ENCODE measurements at places on chromosomes 3 and 15.

GRCh38 chr15:92934716-92935115, 34.6 kb downstream of the CHD2 start:
- DNase-seq: no peak

GRCh38 chr3:83740504-83740903, 1218.3 kb upstream of the CADM2 start:
- DNase-seq: no peak

DNA sequence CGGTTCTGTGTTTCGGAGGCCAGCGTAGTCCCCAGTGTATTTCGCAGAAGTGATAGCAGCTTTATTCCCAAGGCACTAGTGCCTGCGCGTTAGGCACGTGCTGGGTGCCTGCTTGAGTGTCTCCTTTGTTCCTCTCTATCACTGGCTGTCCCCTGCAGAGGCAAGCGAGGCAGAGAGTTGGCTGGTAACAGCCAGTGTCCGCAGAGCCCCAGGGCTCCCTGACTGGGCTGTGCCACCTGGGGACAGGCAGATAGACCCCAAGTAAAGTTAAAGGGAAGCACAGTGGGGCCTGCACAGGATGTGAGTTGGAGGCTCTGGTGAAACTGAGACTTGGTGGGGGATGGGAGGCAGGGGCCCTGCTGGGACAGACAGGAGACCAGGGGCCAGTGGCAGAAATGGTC, 50.7 kb downstream of the APBA2 start:
- DNase-seq: no peak

DNA sequence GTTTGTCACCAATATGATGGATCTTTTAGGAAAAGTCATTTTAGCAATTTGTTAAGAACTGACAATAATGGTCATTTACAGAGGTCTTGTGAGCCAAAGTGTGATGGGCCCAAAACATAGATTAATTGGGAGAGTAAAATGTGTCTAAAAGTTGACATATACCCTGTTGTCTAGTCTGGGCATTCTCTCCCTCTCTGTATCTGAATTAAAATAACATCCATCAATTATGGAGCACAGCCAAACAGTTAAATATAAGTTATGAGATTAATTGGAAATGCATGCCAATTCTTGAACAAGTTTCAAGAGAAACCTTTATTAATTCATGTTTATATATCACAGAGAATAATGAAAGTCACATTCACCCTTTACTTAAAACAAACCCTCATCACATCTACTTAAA, 13.6 kb upstream of the NANOGP8 start:
- no peak for DNase-seq

- DNase-seq: no peak
These were observed 377.0 kb downstream of the PLCL2 start for GRCh38 chr3:17261627-17262369.

- no peak for DNase-seq
These were observed 484.6 kb downstream of the ROBO2 start for GRCh38 chr3:77524463-77524862.

DNA sequence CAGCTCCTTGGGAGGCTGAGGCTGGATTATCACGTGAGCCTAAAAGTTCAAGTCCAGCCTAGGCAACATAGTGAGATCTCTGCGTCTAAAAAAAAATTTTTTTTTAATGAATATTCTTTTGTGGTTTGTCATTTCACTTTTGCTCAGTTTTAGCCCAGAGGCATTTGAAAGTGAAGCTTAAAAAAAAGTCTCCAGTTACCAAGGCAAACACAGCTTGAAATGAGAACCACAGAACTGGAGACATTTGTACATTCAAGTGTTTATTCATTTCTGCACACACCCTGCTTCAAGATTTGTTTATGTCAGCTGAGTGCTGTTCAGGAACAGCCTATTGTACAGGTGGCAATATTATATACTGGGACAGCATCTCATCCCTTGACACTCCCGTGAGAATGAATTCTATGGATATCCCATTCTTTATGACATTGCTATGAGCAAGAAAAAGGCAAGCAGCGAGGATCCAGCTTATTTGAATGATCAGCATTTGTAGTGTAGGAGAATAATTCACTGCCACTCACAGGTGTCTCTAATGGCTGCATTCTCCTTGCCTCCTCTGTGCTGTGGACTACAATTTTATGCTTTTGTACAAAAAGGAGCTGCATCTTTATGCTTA, 444.8 kb upstream of the GRM7 start:
- DNase-seq: no peak

DNA sequence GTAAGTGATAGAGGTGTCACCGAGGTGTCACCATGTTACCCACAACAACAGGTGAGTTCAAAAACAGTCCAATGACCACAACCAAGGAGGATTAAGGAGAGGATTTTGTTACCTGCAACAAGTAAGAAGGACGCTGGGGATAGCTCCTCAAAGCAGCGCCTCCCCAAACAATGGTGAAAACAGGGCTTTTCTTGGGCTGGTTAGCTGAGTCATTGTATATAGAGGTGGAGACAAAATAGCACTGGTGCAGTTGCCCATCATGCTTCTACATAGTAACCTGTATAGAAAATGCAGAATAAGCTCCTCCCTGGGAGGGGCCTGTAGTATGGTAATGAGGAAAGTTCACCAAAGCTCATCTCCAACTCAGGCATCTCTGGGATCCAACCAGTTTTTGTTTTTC, 116.9 kb upstream of the EIF1B start:
- no peak for DNase-seq

DNA sequence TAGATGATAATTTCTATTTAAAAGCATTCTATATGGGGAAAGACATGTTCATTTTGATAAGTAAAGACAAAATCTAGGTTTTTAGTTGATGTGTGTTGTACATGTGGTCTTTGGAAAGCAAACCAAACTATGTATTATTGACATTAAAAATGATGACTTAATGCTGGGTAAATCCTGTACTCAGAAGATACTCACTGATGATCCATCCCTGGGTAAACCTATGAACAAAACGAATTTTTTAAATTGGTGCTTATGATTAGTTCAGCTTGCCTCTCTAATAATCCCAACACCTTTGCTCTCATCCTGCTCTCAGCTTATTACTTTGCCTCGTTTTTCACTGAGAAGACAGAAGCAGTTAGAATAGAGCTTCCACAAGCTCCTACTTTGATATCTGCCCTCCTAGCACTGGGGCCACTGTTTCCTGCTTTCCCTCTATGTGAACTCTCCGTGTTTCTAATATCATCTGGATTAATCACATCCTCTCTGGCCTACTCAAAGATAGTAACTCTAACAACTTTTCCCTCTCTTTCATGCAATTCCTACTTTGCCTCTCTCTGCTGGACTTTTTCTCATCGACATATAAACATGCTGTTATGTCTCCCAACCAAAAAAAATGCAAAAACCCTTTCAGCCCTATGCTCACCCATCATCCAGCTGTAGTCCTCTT, 29.3 kb downstream of the RARRES1 start:
- no peak for DNase-seq

GRCh38 chr3:183515968-183516851, 39.3 kb downstream of the KLHL6 start:
- peak; percentile 30 for DNase-seq

- DNase-seq: no peak
These were observed 45.6 kb downstream of the CDAN1 start for GRCh38 chr15:42691308-42691707.

DNA sequence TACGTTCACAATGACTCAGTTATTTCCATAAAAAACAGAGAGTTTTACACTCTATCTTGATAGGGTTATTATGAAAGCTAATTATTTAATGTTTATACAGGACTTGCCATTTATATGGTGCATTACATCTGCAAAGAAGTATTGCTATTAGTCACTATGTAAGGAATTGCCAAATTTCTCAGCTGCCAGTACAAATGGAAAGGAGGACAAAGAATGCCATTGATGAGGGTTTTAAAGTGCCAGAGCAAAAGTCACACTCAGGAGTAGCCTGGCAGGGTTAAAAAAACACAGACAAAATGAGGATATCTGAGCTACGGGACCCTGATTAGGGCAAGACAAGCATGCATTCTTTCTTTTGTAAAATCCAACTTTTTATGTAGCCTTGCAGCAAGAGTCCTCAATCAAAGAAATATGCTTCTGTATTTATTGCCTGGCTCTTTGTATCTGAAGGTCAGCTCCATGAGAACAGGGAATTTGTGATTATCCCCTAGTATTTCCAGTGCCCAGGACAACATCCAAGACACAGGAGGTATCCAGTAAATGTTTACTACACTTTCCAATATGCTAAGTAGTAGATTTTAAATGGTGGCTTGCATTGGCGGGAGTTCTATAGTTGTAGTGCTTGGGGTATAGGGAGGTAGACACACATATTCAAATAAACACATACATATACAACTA, 1013.6 kb downstream of the ROBO1 start:
- DNase-seq: no peak

DNA sequence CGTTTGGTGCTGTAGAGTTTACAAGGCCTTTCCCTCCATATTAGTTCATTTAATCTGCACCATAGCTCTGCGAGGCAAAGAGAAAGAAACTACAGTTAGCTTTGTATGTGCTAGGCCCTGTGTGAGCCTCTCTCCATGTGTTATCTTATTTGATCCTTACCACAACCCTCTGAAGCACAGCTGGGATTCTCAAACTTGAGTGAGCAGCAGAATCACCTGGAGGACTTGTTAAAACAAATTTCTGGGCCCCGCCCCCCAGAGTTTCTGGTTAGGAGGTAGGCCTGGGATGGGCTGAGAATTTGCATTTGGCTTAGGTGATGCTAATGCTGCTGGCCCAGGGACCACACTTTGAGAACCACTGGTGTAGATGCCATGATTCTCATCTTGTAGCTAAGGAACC, 12.3 kb downstream of the CA12 start:
- DNase-seq: no peak

GRCh38 chr3:177658354-177658753, 461.1 kb upstream of the TBL1XR1 start:
- no peak for DNase-seq

DNA sequence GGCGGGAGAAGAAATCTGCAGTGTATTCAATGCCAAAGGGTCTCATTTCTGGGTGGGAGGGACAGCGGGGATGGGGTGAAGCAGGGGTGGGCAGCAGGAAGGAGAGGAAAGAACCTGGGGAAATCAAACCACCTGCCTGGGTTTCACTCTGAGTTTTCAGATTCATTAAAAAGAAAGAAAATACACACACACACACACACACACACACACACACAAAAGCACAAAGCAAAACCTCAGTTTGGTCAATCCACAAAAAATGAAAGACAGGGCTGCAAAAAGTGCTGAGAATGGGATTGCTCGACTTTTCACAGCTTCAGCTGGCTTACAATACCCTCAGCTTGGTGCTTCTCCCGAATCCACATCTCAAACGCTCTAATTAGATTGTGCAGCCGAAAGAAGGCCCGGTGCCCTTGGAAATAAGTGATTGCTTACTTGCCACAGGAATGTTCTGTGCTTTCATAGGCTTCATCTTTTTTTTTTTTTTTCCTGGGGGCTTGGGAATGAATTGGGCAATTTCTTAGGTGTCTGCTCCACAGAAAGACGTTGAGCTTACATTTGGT, 370.5 kb downstream of the RORA start:
- no peak for DNase-seq

All from activated CD4-positive, CD25-positive, alpha-beta regulatory T cell treated with anti-CD3 and anti-CD28 coated beads, Interleukin-2, amount 50 U/mL, for 16 hours (primary cell).